ENCODE measurements at places on chromosomes 13 and 19.

GRCh38 chr13:79703772-79704171, 222.8 kb downstream of the NDFIP2 start:
- no peak for DNase-seq
- no peaks in the 10 kb centered on the region for H3K4me1 ChIP-seq
- no peaks in the 10 kb centered on the region for H3K27me3 ChIP-seq

GRCh38 chr13:60612593-60612992, 215.6 kb downstream of the TDRD3 start:
- no peak for DNase-seq
- H3K4me1 ChIP-seq: no peaks in the 10 kb centered on the region
- H3K27ac ChIP-seq: no peak overlapping the region
- H3K36me3 ChIP-seq: no peaks in the 10 kb centered on the region
- no peak overlapping the region for H3K4me3 ChIP-seq
- no peaks in the 10 kb centered on the region for H3K27me3 ChIP-seq

DNA sequence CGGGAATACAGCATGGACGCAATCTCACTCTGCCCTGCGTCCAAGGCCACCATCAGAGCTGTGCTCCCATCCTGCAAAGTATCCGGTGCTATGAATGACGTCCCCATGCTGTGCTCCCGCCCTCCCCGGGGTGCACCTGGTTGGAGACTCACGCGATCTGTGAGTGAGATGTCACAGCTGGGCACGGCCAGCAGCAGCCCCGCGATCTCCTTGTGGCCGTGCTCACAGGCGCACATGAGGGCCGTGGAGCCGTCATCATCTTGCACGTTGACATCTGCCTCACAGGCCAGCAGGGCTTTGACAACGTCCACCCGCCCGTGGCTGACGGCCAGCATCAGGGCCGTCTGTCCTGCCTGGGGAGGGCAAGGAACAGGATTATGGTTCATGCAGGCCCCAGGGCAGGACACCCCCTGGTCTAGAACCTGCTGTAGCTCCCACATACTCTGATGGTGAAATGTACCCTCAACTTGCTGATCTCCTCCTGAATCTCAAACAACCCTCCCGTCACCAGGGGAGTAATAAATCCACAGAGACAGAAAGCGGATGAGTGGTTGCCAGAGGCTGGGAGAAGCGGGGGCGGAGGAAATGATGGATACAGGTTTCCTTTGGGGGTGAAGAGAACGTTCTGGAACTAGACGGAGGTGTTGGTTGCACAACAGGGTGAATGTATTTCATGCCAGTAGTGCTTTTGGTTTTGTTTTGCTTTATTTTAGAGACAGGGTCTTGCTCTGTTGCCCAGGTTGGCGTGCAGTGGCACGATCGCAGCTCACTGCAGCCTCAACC, 14.5 kb upstream of the SPC24 start:
- no peaks in the 10 kb centered on the region for H3K27me3 ChIP-seq
- peaks cover 13% of the 10 kb centered on the region for H3K36me3 ChIP-seq
- H3K4me1 ChIP-seq: no peaks in the 10 kb centered on the region

DNA sequence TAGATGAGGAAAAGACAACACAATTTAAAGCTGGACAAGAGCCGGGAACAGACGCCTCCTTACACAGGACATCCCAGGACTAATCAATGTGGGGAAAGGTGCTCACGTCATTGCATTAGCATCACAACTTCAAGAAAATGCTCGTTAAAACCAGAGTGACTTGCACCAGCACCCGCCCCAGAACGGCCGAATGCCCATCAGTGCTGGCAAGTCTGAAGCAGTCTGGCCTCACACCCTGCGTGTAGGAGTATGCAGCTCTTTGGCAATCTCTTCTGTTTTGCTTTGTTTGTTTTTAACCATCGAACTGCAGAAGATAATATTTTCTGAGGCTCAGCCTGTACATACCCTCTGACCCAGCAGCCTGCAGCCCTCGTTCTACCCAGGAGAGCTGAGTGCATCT, 44.8 kb upstream of the LDLR start:
- H3K27ac ChIP-seq: no peak overlapping the region
- H3K4me3 ChIP-seq: no peak overlapping the region
- no peaks in the 10 kb centered on the region for H3K36me3 ChIP-seq
- no peaks in the 10 kb centered on the region for H3K4me1 ChIP-seq
- DNase-seq: no peak
- H3K27me3 ChIP-seq: no peaks in the 10 kb centered on the region

- H3K27ac ChIP-seq: no peak overlapping the region
- DNase-seq: no peak
- H3K27me3 ChIP-seq: no peaks in the 10 kb centered on the region
Measured at GRCh38 chr19:46288896-46289588, 7.8 kb upstream of the HIF3A start.

DNA sequence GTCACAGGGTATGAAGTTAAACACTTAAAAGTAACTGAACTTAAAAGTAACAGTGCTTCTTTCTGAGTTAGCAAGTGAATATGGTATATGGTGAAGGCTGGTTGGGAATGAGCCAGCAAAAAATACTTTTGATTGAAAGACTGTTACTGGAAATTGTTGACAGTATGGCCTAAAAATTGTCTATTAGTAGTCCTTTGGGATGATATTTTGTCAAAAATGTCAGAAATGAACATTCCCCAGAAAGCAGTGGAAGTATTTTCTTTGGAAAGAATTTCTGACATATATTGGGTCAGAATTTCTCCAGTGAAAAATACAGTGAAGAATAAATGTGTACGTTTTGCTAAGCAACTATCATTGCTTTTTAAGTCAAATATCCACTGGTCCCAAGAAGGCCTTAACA, 860.5 kb downstream of the PCDH9 start:
- H3K4me3 ChIP-seq: no peak overlapping the region
- no peaks in the 10 kb centered on the region for H3K36me3 ChIP-seq
- H3K27me3 ChIP-seq: peaks cover 5% of the 10 kb centered on the region

DNA sequence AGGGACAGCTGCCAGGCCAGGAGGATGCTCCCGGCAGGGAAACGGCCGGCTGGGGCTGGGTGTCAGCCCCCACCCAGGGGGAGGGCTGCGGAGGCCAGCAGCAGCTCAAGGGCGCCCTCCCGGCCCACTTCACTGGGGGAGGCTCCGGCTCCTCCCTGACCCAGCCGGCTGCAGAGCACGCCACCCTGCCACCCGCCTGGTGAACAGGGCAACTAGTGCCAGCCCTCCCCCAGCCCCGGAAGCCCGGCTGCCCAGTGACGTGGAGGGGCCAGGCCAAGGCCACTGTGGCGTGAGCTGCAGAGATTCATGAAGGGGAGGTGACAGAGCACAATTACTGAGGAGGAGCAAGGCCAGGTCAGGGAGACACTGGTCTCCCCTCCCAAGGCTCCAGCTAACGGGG, 14.7 kb downstream of the REXO1 start:
- no peak overlapping the region for H3K27ac ChIP-seq
- no peaks in the 10 kb centered on the region for H3K36me3 ChIP-seq
- peak; percentile 64 for DNase-seq
- H3K4me1 ChIP-seq: peaks cover 7% of the 10 kb centered on the region
- no peaks in the 10 kb centered on the region for H3K27me3 ChIP-seq

- no peaks in the 10 kb centered on the region for H3K4me1 ChIP-seq
- no peak overlapping the region for H3K4me3 ChIP-seq
- H3K27ac ChIP-seq: no peak overlapping the region
- no peak for DNase-seq
- no peaks in the 10 kb centered on the region for H3K36me3 ChIP-seq
Measured at GRCh38 chr13:111395511-111396393, 75.3 kb downstream of the TEX29 start.

GRCh38 chr19:22527554-22527953, 105.4 kb upstream of the ZNF98 start:
- H3K36me3 ChIP-seq: no peaks in the 10 kb centered on the region
- no peak overlapping the region for H3K27ac ChIP-seq
- H3K4me1 ChIP-seq: no peaks in the 10 kb centered on the region

- no peak overlapping the region for H3K4me3 ChIP-seq
- no peaks in the 10 kb centered on the region for H3K36me3 ChIP-seq
- no peaks in the 10 kb centered on the region for H3K27me3 ChIP-seq
- DNase-seq: no peak
Measured at GRCh38 chr13:37539976-37540605, 58.5 kb downstream of the POSTN start.

DNA sequence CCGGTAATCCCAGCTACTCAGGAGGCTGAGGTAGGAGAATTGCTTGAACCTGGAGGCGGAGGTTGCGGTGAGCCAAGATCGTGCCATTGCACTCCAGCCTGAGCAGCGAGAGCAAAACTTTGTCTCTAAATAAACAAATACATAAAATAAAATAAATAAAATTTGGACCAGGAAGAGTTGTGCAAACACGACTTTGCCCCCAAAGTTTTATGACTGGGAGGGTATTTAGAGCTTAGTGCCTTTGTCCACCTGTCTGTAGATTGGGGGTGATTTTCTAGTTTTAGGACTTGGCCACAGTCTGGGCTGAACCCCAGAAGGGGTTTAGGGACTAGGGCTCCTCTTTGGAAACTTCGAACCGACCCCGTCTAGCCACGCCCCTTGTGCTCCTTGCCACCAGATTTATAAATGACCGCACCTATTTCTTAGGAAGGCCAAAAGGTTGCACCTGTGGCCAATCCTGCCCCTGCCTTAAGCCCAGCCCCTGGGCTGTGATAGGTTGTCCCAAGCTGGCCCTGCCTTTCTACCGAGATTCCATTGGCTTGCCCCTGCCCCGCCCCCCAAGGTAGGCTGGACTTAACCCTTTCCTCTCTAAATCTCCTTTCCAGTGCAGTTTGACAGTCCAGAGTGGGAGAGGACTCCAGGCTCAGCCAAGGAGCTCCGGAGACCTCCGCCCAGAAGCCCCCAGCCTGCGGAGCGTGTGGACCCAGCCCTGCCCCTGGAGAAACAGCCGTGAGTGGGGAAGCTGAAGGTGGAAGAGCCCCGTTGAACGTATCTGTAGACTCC, 5.3 kb downstream of the SHD start:
- DNase-seq: no peak
- no peaks in the 10 kb centered on the region for H3K36me3 ChIP-seq
- H3K4me1 ChIP-seq: no peaks in the 10 kb centered on the region

DNA sequence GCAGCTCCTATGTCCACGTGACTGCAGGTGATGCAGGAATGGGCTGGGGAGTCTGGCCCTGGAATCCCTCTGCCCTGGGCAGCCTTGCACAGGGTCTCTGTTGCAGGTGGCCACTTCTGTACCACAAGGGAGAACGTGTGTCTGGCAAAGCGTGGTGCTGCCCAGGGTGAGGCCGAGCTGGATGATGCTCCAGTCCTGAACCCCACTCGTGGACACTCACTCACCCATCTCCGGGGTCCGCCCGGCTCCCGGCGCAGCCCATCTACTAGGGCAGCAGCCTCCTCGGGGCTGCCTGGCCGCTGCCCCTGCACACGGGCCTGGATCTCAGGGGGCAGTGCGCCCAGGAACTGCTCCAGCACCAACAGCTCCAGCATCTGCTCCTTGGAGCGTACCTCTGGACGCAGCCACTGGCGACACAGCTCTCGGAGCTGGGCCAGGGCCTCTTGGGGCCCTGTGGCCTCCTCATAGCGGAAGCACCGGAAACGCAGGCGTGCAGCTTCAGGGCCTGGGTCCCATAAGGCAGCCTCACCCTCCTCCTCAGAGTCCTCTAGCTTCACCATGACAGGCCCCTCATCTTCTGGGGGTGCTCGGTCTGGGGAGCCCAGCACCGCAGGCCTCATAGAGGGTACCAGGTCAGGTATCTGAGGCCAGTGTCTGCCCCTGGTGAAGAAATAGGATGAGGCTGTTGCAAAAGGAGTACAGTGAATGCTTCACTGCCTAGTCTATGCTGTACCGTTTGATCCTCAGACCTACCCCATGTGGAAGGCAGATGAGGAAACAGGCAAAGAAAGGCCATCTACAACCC, 2.2 kb downstream of the MZF1 start:
- H3K36me3 ChIP-seq: no peaks in the 10 kb centered on the region
- H3K27ac ChIP-seq: no peak overlapping the region
- no peak overlapping the region for H3K4me3 ChIP-seq
- DNase-seq: peak; percentile 79
- no peaks in the 10 kb centered on the region for H3K27me3 ChIP-seq

GRCh38 chr13:21138561-21138960, 37.8 kb downstream of the SKA3 start:
- H3K4me3 ChIP-seq: no peak overlapping the region
- H3K4me1 ChIP-seq: peaks cover 27% of the 10 kb centered on the region
- no peak overlapping the region for H3K27ac ChIP-seq
- DNase-seq: no peak
- no peaks in the 10 kb centered on the region for H3K36me3 ChIP-seq
- H3K27me3 ChIP-seq: no peaks in the 10 kb centered on the region

GRCh38 chr19:1085053-1085658, 10.0 kb downstream of the POLR2E start:
- no peak overlapping the region for H3K27ac ChIP-seq
- peaks cover 8% of the 10 kb centered on the region for H3K36me3 ChIP-seq
- no peak for DNase-seq
- H3K4me3 ChIP-seq: no peak overlapping the region

GRCh38 chr13:28267497-28267896, 129.2 kb downstream of the PAN3 start:
- H3K36me3 ChIP-seq: no peaks in the 10 kb centered on the region
- H3K4me1 ChIP-seq: no peaks in the 10 kb centered on the region
- no peak overlapping the region for H3K27ac ChIP-seq
- no peak for DNase-seq
- H3K27me3 ChIP-seq: no peaks in the 10 kb centered on the region

DNA sequence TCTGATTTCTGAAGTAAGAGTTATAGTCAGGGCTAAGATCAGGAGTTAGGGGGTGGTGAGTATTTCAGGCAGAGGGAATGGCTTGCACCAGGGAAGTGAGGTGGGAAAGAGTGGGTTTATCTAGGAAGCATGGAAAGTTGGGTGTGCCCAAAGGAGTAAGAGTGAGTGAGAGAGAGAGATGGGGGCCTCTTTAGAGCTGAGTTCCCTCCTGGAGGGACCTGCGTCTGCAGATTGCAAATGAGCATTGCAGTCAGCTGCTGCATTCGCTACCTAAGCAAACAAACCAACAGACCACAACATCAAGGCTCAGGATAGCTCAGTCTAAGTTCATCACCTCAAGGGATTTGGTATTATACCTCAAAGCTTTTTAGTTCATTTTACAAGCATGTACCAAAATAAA, 405.8 kb downstream of the FGF9 start:
- no peaks in the 10 kb centered on the region for H3K36me3 ChIP-seq
- DNase-seq: no peak
- H3K4me3 ChIP-seq: no peak overlapping the region
- H3K27me3 ChIP-seq: no peaks in the 10 kb centered on the region
- no peak overlapping the region for H3K27ac ChIP-seq

- peaks cover 9% of the 10 kb centered on the region for H3K36me3 ChIP-seq
- H3K27ac ChIP-seq: no peak overlapping the region
- H3K4me1 ChIP-seq: no peaks in the 10 kb centered on the region
- DNase-seq: no peak
- no peak overlapping the region for H3K4me3 ChIP-seq
Measured at GRCh38 chr13:31154939-31155338, 6.8 kb downstream of the HSPH1 start.

- H3K4me3 ChIP-seq: no peak overlapping the region
- H3K4me1 ChIP-seq: no peaks in the 10 kb centered on the region
- no peak for DNase-seq
- H3K27ac ChIP-seq: no peak overlapping the region
- peaks cover 8% of the 10 kb centered on the region for H3K36me3 ChIP-seq
Measured at GRCh38 chr13:21567714-21568113, 36.3 kb downstream of the MICU2 start.

GRCh38 chr13:112907871-112908331, 61.1 kb upstream of the MCF2L start:
- no peak overlapping the region for H3K4me3 ChIP-seq
- no peaks in the 10 kb centered on the region for H3K27me3 ChIP-seq
- DNase-seq: no peak
- H3K4me1 ChIP-seq: peaks cover 5% of the 10 kb centered on the region
